Stimulated activated CD8-positive, alpha-beta memory T cell treated with anti-CD3 and anti-CD28 coated beads, Interleukin-7, amount 100 ng/mL, for 24 hours (primary cell): ENCODE measurements at places on chromosomes 11 and 22.
A peak's percentile ranks its signal among the peaks of the same experiment; 100 is the strongest.

DNA sequence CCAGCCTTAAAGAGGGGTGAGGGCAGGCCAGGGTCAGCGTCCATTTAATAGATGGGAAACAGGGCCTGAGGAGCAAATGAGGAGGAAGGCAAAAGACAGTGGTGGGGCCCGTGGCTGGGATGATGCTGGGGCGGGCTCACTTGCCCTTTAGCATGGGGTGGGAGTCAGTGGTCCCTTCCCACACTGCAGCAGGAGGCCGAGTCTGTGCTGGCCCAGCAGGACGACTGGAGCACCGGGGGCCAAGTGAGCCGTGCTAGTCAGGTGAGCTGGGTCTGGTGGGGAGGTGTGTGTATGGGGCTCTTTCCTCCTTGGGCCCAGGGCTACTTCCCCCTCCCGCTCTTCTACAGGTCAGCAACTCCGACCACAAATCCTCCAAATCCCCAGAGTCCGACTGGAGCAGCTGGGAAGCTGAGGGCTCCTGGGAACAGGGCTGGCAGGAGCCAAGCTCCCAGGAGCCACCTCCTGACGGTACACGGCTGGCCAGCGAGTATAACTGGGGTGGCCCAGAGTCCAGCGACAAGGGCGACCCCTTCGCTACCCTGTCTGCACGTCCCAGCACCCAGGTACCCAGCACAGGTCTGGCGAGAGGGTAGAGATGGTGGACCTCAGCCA, 12.8 kb downstream of the SCYL1 start:
- DNase-seq: no peak

DNA sequence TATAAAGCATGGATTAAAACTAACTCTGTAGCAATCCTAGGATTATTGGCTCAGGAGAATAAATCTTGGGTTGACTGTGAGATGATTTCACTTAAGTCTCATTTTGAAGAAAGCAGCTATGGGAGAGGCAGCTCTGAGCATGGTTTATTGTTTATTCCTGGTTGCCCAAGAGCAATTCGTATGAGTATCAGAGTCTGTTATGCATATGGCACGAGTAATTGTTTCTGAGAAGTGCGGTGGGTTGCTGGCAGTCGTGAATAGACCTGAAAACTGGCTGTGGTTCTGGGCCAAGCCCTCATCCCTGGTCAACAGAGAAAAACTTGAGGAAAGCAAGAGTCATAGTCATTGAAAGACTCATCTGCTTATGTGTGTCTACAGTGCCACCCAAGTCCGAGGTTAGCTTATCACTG, 26.8 kb downstream of the DIXDC1 start:
- DNase-seq: no peak

GRCh38 chr22:42432020-42432596, at the start of gene NFAM1:
NFAM1 (minus strand) TSS chr22:42432403; CDS start chr22:42432357, 46 bp downstream.
- DNase-seq: no peak

DNA sequence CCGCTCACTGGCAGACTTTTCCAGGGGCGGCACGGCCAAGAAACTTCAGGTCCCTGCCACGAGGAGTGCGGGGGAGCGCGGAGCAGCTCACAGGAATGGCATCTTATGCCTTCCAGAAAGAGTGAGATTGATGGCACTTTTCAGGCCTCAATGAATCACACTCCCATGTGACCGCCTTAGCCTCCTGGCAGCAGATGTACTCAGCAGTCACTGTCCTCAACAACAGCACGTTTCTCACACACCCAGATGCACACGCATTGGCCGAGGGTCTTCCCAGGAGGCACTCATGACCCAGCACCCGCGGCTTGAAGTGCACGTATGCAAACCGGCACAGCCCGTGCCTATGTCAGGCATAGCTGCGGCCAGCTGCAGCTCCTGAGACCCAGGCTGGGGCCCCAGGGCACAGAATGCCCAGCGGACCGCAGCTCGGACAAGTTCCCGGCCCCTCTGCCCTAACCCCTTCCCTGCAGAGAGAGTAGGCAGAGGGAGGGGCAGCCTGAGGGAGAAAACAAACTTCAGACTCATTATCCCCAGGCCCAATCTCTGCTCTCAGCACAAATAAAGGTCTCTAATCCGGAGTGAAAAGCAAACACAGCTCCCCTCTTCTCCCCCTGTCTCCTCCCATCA, 48.3 kb downstream of the RPUSD4 start:
- DNase-seq: no peak

DNA sequence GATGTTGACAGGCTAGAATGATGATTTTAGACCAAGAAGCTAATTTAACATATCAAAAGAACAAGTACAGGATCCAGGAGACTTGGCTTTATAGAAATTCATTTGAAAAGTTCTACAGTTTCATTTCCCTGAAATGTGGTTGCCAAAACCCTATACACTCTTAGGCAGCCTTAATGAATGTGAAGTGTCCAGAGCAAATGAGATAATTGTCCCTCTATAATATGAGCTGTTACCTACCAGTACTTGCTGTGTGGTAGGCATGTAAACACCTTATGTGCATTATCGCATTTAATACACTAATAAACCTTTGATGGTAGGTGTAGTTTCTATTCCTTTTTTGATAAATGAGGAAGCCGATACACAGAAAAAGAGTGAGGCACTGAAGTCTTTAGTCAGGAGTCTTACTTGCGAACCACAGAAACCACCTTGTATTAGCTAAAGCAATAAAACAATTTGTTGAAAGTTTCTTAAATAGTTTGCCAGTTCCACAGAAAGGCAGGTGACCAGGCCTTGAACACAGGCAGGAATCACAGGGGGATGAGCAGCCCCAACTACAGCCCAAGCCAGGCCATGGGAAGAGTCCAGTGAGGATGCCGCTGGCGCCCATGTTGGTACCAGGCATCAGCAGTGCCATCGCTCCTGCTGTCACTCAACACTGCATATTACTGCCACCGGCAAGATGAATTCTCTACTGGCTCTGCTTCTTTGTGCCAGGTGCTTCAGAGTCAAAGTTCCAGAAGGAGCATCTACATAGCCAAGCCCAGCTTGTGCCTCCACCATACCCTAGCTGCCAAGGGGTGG, 81.7 kb downstream of the SWAP70 start:
- DNase-seq: no peak

DNA sequence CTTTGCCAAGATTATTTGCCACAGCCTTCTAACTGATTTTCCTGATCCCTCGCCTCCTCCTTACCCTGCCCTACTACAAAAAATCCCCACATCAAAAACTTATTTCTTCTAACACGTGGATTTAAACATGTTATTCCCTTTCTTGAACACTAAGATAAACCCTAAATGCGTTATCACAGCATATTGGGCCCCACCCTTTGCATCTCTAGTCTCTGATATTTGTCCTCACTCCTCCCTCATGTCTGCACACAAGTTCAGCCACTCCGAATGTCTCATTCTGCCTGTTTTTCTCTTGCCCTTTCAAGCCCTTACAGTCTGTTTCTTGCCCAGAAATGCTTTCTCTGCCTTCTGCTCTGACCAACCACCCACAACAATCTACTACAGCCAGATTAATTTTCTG, 10.6 kb upstream of the ACER3 start:
- DNase-seq: no peak

DNA sequence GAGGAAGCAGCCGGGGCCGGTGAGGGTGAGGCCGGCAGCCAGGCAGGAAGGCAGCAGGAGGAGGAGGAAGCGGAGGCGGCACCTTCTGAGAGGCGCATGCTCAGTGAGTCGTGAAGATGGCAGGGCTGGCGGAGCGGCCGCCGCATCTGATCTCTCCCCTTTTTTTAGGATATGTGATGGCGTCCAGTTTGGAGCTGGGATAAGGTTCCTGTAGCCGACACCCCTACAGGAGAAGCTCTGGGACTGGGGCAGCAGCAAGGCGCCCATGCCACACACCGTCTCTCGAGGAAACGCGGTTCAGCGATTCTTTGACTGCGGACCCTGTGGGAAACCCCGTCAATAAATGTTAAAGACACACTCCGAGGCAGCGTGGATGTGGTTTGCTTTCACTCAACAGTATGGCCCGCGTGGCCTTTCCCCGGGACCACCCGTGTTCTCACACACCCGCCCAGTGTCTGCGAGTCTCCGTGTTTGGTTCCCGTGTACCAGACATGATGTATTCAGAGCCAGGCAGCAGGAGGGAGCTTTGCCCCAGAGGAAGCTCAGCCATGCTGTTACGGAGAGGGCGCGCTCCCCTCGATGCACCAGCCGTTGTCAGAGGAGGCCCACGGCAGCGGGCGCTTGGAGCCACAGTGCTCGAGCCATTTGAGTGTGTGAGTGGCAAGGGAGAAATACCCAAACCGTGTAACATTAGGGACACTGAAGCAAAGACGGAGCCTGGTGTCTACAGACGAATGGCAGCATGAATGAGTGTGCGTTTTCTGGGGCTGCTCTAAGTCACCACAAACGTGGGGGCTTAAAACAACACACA, 27.7 kb upstream of the PARVB start:
- DNase-seq: peak; percentile 40

DNA sequence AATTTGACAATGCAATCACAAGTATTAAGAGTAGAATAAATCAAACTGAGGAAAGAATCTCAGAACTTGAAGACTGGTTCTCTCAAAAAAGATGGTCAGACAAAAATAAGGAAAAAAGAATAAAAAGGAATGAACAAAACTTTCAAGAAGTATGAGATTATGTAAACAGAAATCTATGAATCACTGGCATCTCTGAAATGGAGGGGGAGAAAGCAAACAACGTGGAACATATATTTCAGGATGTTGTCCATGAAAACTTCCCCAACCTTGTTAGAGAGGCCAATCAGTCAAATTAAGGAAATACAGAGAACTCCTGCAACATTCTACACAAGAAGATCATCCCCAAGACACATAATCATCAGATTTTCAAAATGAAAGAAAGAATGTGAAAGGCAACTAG, 235.7 kb downstream of the SBF2 start:
- no peak for DNase-seq
